Left hindlimb (tissue), 1 donor: ENCODE measurements at places on chromosomes 13 and 19.

DNA sequence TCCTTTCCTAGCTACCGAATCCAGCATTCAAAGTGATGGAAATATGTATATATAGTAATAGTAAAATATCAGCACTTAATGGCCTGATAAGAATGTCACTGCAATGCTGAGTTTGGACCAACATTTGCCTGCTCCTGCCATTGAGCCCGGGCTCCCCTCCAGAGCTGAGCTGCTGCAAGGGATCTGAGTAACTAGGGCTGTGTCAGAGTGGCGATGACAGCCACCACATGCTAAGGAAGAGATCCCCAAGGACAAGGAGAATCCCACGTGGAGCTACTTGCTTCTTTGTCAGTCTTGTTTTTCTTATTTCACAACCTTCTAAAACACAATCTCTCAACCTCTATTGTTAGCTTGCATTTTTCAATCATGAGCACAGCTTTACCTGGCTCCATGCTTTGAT lies 19.5 kb upstream of the ALOX5AP start:
- DNase-seq = no peak

GRCh38 chr19:1756705-1757465 lies 3.6 kb downstream of the ONECUT3 start:
- no peak for DNase-seq

- DNase-seq = peak; percentile 96
Observed at GRCh38 chr19:33521480-33522370, at the start of gene PEPD. PEPD (minus strand) TSS chr19:33521791; CDS start chr19:33521760, 31 bp downstream.

GRCh38 chr13:104832231-104832630 lies 1703.2 kb downstream of the EFNB2 start:
- DNase-seq = no peak

DNA sequence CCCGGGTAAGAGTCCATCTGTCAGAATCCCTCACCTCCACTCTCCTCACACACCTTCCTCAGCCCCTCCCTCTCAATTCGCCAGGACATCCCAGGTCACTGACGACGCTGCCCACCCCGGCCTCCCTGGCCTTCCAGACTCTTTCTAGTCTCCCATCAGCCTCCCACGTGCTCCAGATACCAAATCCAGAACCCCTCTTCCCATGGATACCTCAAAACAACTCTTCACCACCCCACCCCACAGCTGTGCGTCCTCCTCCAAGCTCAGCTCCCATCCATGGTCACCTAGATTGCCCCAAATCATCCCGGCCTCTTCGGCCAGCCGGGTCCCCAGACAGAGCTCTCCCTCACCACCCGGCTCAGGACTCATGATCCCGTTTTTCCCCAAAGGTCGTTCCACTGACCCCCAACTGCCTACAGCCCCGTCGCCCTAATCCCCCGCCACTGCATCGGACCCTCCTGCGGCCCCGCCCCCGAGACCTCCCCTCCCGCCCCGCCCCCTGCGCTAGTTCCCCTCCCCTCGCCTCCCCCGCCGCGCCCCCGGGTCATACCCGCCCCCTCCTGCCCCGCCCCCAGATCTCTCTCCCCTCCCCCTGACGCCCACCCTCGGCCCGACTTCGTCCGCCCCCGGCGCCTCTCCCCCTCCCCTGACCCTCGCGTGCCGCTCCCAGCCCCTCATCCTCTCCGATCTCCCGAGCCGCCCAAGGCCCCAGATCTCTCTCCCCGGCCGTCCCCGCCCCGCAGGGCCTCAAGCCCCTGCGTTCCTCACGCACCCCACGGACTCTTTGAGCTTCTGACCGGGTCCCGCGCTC lies 546 bp downstream of the UBXN6 start:
- DNase-seq = peak; percentile 87

- DNase-seq = peak; percentile 90
Observed at GRCh38 chr19:41308450-41309179, 1.4 kb upstream of the CCDC97 start.

DNA sequence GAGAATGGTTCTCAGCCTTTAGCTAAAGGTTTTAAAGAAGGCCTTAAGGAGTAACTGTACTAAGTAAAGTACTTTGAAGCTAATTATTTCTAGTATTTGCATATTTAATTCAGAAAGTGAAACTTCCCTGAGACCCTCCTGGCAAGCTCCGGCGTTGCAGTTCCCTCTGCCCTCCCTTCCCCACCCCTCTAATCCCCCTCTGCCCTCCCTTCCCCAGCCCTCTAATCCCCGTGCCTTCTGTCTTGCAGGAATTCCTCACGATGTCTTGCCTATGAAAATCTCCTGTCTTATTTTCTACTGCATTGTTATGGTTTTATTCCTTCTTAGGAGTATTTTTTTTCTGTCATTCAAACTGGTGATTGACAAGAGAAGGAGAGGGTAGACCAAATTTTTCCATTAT lies 236.9 kb downstream of the COL4A1 start:
- no peak for DNase-seq

DNA sequence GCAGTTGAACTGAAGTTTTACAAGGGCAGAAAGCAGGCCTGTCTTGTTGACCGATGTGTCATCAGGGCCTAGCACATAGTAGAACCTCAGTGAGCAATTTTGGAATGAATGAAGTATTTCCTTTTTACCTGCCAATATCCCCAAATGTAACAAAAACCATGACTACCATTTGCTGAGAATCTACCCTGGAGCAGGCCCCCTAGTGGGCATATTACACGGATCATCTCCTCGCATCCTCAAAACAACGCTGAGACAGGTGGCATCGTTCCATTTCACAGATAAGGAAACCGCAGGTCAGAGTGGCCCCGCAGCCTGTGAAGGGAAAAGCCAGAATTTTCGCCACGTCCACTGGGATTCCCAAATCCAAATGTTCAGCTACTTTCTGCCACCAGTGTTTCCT lies 77.9 kb downstream of the CACNA1A start:
- no peak for DNase-seq

- peak; percentile 73 for DNase-seq
Observed at GRCh38 chr19:16076958-16077611, 790 bp downstream of the TPM4 start.

- DNase-seq = no peak
Observed at GRCh38 chr13:108060111-108060510, 155.2 kb downstream of the LIG4 start.

GRCh38 chr19:44602081-44602480 lies 11.3 kb upstream of the IGSF23 start:
- no peak for DNase-seq

DNA sequence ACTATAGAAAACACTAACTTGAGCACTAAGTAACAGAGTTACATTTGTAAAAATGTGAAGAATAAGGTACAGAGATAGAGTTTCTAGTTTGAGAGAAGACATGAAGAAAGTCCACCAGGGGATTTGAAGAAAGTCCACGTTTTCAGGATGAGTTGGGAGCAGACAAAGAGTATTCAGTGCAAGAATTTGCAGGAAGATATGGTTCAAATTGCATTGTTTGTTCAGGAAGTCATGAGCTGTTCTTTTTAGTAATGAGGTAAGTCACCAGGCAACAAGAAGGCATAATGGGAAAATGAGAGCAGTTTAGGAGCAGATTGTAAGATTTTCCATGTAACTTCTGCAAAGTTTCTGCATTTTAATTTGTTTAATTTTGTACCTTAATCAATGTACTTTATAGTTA lies 618.0 kb downstream of the DACH1 start:
- DNase-seq = no peak

DNA sequence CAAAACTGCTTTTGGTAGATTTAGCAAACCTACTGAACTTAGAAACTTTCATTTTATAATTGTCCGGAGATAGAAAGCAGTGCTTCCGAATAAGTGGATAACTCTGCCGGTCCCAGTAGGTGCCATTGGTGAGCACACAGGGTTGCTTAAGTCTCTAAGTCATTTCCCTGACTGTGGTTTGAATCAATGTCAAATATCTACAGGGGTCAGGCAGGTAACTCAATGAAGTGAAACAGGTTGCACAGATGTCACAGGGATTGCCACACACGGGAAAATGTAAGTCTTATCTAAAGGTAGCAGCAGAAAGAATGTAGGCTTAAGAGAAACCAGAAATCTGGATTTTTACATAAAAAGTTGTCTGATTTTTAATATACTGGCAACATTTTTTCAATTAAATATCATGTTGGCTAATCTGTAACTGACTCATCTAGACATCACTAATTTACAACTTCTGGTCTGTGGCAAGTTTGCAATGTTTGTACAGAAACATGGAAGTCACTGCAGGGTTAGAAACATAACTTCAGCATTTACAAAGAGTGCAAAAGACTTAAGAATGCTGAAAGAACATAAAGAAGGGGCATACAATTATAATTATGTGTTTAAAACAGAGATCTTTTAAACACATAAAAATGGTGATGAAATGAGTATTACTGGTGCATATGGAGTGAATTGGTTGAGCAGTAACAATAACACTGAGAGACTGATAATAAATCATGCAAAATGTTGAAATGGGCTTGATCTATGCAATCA lies 14.3 kb upstream of the LRRC63 start:
- no peak for DNase-seq

GRCh38 chr13:55553701-55554100 lies 1587.0 kb upstream of the PRR20A start:
- no peak for DNase-seq

- peak; percentile 95 for DNase-seq
Observed at GRCh38 chr19:20565321-20566018, at the start of gene ZNF737. ZNF737 (minus strand) TSS chr19:20565781; CDS start chr19:20565640, 141 bp downstream.

GRCh38 chr19:46812977-46813838 lies 24.8 kb upstream of the SLC1A5 start:
- no peak for DNase-seq

GRCh38 chr19:58345558-58345957 lies 7.7 kb downstream of the A1BG start:
- DNase-seq = no peak

DNA sequence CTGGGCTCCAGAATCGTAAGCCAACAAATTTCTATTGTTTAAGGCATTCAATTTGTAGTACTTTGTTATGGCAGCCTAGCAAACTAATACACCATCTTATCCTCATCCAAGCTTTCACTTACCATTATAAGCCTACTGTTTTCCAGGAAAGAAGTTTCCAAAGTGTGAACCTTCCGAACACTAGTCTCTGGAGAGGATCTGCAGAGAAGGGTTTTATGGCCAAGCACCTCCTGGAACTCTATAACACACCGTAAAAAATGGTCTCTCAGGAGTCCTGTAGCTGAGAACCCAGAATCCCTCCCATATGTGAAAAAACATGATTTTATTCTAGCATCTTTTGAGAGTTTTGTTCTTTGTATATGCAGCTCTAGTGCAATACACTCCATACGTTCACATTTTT lies 142.1 kb downstream of the POSTN start:
- DNase-seq = peak; percentile 35

DNA sequence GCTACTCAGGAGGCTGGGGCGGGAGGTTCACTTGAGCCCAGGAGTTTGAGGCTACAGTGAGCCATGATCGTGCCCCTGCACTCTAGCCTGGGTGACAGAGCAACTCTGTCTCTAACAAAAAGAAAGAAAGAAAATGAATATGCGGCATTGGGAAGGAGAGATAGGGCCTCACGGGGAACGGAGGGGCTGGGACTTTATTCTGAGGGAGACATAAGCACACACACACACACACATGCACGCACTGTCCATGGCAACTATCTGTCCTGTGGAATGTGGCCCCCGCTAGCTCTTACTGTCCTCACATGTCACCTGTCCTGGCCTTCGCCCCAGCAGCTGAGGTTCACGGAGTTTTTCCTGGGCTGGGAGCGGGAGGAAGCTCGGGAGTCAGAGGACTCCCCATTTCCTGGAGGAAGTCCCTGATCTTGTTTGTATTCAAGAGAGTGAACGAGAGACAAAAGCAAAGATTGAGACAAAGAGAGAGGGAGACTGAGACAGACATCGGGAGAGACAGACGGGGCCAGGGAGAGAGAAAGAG lies 654 bp downstream of the STAP2 start:
- DNase-seq = peak; percentile 37

DNA sequence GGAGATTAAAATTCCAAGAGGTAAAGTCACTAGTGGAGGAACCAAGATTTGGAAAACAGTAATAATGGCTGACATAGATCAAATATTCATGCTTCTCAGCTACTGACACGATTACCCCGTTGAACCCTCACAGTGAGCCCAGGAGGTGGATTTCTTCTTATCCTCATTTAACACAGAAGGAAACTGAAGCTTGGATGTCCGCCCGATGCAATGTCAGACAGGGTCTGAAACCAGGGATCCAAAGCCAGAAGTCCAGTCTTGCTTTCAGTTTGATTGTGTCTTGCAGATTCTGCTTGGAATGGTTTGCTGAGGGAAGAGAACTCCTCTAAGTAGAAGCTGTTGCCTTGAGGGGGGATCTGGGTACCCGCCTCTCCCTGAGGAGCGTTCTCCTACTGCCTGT lies 404.7 kb downstream of the KCNRG start:
- no peak for DNase-seq

DNA sequence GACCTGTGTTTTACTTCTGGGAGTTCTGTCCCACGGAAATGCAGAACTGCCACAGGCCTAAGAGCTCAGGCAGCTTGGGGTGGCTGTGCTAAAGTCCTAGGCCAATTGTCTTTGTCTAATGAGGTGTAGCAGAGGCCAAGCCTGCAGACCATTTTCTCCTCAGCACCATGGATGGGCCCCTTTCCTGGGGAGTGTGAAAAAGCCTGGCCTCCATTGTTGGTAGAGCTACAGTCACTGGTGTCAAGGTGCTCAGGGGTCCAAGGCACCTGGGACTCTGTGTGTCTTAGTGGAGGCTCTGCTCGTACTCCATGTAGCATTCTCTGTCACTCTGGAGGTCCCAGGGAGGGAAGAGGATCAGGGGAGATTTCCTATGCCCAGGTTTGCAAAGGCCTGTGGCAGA lies 329.6 kb downstream of the SLITRK5 start:
- DNase-seq = no peak

DNA sequence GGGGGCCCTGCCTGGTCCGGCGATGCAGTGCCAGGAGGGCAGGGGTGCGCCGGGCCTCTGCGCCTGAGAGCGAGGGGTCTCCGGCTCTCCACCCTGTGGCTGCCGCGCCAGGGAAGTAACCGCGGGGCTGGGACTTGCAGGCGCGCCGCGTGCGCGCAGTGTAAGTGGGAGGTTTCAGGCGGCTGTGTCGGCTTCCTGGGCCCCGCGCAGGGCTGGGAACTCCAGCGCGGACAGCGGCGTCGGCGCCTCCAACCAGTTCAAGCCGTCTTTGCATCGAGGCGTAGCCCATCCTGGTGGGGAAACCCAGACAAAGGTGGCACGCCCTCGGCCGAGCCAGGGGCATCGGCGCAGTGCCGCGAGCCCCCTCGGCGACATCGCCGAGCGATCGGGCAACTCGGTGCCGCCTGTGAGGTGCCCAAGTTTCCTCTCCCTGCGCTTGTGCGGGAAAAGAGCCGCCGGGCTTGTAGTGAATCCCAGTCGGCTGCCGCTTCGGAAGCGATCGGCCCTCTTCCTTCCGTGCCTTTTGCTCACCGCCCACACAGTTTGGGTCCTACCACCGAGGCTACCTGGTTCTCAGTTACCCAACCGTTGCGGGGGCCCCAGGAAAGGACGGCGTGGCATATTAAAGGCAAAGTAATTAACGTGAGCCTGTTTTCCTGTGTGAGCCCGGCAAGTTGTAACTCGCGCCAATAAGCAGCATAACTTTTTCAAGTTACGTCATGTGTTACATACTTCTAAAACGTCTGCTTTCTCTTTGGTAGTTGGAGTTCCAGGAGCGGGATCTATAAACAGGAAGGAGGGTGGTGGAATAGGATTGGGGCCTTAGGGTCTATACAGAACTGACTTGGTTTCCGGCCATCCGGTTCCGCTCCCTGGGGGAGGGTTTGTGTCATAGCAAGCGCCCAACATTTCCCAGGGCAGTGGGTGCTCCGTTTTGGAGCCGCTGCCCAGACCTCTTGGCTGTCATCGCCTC lies 1.2 kb downstream of the LRCH1 start:
- peak; percentile 77 for DNase-seq

- peak; percentile 90 for DNase-seq
Observed at GRCh38 chr19:48290771-48291488, 21.0 kb downstream of the ZNF114 start.

GRCh38 chr19:53844849-53845246 lies 20.7 kb upstream of the NLRP12 start:
- no peak for DNase-seq
